ENCODE measurements at places on chromosomes 2 and 18. TPM values are rescaled to one million over a fixed set of nuclear protein-coding genes. Genes with fewer than 3 reads are reported as not detected.

Gene UGT1A3
- not detected for total RNA-seq

Gene SLC16A14
- 5.2 TPM for total RNA-seq

Gene FAM117B
- 6.1 TPM for total RNA-seq

Gene LDLRAD4
- 34.0 TPM for total RNA-seq

Gene IL36G
- not detected for total RNA-seq

Gene NMUR1
- total RNA-seq, result 0.25 TPM

Gene FBLN7
- 0.51 TPM for total RNA-seq

Gene FBXO41
- 0.57 TPM for total RNA-seq

Gene ANKRD53
- total RNA-seq, result 0.45 TPM

- no peaks in the 10 kb centered on the region for H3K27me3 ChIP-seq
- no peaks in the 10 kb centered on the region for H3K36me3 ChIP-seq
- no peak overlapping the region for H3K4me3 ChIP-seq
- no peaks in the 10 kb centered on the region for H3K4me1 ChIP-seq
- H3K27ac ChIP-seq, result no peak overlapping the region
Measured at GRCh38 chr18:3330622-3331021, 68.7 kb downstream of the MYL12B start.

DNA sequence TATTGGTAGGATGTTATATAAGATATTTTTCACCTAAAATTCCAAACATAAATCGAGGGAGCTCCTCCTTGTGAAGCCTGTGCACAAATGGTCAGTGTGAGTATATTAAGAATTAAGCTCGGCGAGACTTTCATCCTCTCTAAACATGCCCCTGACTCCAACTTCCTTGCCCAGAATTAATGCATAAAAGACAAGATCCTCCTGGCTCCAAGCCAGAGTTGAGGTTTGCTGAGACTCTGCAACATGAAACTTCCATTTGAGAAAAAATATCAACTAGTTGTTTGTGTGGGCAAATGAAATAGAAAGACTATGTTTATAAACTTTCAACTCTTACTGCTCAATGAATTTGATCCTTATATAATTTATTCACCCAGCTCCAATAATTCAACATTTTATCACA, 68.1 kb downstream of the CCDC178 start:
- H3K27ac ChIP-seq, result no peak overlapping the region
- no peaks in the 10 kb centered on the region for H3K4me1 ChIP-seq
- H3K27me3 ChIP-seq, result no peaks in the 10 kb centered on the region
- no peak overlapping the region for H3K4me3 ChIP-seq
- no peaks in the 10 kb centered on the region for H3K36me3 ChIP-seq

- no peaks in the 10 kb centered on the region for H3K27me3 ChIP-seq
- H3K36me3 ChIP-seq, result no peaks in the 10 kb centered on the region
- peak overlapping the region; percentile 88 for H3K27ac ChIP-seq
Measured at GRCh38 chr2:171521361-171522051, 768 bp upstream of the CYBRD1 start.

DNA sequence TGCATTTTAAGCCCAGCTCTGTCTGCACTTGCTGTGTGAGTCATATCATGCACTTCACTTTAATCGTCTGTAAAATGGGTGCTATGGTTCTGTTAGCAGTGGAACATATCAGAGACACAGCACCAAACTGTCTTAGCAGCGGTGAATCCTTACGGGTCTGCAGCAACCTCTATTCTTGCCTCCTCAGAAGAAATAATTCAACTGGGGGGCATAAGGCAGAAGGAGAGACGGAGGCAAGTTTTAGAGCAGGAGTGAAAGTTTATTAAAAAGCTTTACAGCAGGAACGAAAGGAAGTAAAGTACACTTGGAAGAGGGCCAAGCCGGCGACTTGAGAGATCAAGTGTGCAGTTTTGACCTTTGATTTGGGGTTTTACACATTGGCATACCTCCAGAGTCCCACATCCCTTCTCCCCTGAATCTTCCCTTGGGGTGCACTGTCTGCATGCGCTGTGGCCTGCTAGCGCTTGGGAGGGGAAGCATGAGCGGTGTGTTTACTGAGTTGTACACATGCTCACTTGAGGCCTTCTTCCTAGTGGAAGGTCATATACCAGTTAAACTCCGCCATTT, 109.8 kb downstream of the DDX1 start:
- no peak overlapping the region for H3K27ac ChIP-seq
- H3K4me3 ChIP-seq, result no peak overlapping the region
- peaks cover 10% of the 10 kb centered on the region for H3K4me1 ChIP-seq
- H3K36me3 ChIP-seq, result no peaks in the 10 kb centered on the region
- DNase-seq, result no peak

DNA sequence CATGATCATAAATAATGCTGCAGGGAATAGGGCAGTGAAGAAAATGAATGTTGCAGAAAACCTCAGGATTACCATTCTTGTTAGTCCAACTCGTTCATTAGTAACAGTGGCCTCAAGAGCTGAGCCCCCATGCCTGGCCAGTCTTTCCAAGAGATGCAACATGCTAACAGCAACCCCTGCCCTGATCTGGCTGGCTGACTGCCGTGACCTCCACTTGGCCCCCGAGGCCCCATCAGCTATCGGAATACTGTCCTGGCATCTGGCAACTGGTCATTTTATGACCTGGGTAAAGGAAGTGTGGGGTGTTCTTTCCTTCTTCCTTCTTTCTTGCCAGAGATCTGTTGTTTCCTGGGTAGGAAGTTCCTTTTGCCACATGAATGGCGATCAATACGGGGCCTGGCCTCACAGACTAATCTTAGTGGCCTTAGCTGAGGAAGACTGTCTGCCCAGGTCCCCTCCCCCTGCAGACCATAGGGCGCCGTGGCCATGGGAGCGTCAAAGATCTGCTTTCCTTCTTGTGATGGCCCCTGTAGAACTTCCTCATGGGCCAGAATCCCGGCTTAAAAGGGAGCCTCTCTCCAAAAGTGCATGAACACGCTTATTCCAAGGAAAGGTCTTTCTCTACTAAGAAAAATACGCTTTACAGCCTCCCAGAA, 10.6 kb upstream of the TRABD2A start:
- DNase-seq, result no peak
- H3K27ac ChIP-seq, result no peak overlapping the region
- peaks cover 3% of the 10 kb centered on the region for H3K4me1 ChIP-seq
- H3K27me3 ChIP-seq, result no peaks in the 10 kb centered on the region
- H3K4me3 ChIP-seq, result no peak overlapping the region

- no peak overlapping the region for H3K27ac ChIP-seq
- H3K36me3 ChIP-seq, result no peaks in the 10 kb centered on the region
- no peak overlapping the region for H3K4me3 ChIP-seq
- no peaks in the 10 kb centered on the region for H3K27me3 ChIP-seq
- no peak for DNase-seq
- H3K4me1 ChIP-seq, result no peaks in the 10 kb centered on the region
Measured at GRCh38 chr2:188765522-188766470, 208.4 kb upstream of the COL3A1 start.

DNA sequence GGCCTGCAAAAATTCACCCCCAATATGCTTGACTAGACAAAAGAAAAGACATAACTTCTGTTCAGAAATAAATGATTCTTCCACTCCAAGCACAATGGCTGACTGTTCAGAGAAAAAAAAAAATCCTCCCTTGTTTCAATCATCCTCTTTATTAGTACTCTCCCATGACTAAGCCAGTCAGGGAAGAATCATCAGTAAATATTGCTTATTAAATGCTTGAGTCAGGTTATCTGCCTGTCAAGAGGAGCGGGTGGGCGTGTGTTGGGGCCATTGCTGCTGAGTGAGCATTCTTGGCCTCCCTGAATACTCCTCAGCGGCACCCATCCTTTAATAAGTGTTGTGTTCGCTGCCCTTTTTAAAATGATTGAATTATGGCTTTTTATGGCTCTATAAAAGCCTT, 1334.8 kb upstream of the CELF4 start:
- no peaks in the 10 kb centered on the region for H3K4me1 ChIP-seq
- H3K36me3 ChIP-seq, result no peaks in the 10 kb centered on the region
- no peak overlapping the region for H3K27ac ChIP-seq
- no peaks in the 10 kb centered on the region for H3K27me3 ChIP-seq
- DNase-seq, result no peak
- no peak overlapping the region for H3K4me3 ChIP-seq

- H3K27ac ChIP-seq, result no peak overlapping the region
- no peaks in the 10 kb centered on the region for H3K4me1 ChIP-seq
- H3K27me3 ChIP-seq, result no peaks in the 10 kb centered on the region
Measured at GRCh38 chr2:128399690-128400291, 81.1 kb upstream of the HS6ST1 start.

DNA sequence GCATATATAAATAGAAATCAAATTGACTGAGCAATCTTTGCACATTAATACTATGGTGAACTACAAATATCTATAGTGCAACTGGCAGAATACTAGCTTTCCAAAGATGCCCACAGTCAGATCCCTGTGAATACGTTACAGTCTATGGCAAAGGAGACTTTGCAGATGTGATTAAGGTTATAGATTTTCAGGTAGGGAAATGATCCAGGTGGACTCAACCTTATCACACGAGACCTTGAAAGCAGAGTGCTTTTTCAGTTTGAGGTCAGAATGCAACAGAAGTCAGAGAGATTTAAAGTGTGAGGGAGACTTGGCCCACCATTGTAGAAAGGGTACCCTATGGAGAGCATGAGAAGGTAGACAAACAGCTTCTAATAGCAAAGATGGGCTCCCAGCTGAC, 122.6 kb downstream of the TRIB2 start:
- no peak for DNase-seq
- no peak overlapping the region for H3K27ac ChIP-seq
- no peaks in the 10 kb centered on the region for H3K27me3 ChIP-seq

DNA sequence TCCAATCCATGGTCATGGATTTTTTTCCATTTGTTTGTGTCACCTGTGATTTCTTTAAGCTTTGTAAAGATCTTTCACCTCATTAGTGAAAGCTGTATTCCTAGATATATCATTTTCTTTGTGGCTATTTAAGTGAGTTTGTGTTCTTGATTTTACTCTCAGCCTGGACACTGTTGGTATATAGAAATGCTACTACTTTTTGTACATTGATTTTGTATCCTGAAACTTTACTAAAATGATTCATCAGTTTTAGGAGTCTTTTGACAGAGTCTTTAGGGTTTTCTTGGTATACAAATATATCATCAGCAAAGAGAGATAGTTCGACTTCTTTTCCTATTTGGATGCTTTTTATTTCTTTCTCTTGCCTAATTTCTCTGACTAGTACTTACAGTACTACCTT, 12.3 kb downstream of the GKN2 start:
- DNase-seq, result no peak
- no peaks in the 10 kb centered on the region for H3K27me3 ChIP-seq
- no peak overlapping the region for H3K27ac ChIP-seq

GRCh38 chr2:160747501-160748170, 254.0 kb upstream of the RBMS1 start:
- H3K27me3 ChIP-seq, result no peaks in the 10 kb centered on the region
- no peaks in the 10 kb centered on the region for H3K36me3 ChIP-seq
- no peak overlapping the region for H3K4me3 ChIP-seq
- no peak overlapping the region for H3K27ac ChIP-seq

- H3K36me3 ChIP-seq, result no peaks in the 10 kb centered on the region
- H3K4me3 ChIP-seq, result no peak overlapping the region
- H3K27ac ChIP-seq, result peak overlapping the region; percentile 28
Measured at GRCh38 chr2:121944072-121944831, 188.8 kb downstream of the TSN start.

GRCh38 chr18:62957885-62958472, 242.6 kb downstream of the PHLPP1 start:
- no peaks in the 10 kb centered on the region for H3K27me3 ChIP-seq
- H3K4me3 ChIP-seq, result no peak overlapping the region
- DNase-seq, result peak; percentile 34
- no peaks in the 10 kb centered on the region for H3K4me1 ChIP-seq
- H3K36me3 ChIP-seq, result peaks cover 1% of the 10 kb centered on the region
- no peak overlapping the region for H3K27ac ChIP-seq

GRCh38 chr2:100286318-100286717, 36.0 kb downstream of the LONRF2 start:
- DNase-seq, result no peak
- H3K4me3 ChIP-seq, result no peak overlapping the region
- H3K4me1 ChIP-seq, result peaks cover 3% of the 10 kb centered on the region
- H3K36me3 ChIP-seq, result no peaks in the 10 kb centered on the region

- no peak overlapping the region for H3K27ac ChIP-seq
- DNase-seq, result no peak
- H3K36me3 ChIP-seq, result no peaks in the 10 kb centered on the region
- H3K4me3 ChIP-seq, result peak overlapping the region; percentile 49
Measured at GRCh38 chr2:127219171-127220070, 678 bp downstream of the CYP27C1 start.

DNA sequence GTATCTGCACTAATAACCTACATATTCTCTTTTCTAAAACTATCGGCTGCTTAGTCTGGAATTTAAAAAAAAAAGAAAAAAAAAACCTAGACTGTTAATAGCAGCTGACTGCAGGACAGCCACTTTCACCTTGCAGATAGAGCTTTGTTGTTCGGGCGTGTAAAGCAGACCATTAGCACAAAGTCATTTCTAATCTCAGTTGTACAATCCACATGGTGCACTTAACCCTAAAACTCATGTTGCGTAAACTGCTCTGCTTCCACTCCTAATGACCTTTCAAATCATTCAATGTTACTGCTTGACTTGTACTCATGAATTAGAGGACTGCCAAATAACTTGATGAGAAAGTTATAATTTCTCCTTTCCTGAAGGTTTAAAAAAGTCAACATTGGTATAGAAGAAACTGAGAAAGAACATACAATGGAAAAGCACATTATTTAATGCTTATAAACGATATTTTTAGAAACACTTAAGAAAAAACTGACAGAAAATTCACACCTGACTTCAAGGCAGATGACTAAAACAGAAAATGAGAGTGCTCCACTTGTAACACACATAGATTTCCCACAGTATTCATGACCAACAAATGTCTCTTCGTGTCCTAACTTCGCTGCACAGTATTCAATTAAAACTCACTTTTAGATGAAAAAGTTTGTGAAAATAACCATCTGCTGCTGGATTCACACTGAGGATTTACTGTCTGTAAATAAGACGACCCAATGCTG, 2.6 kb downstream of the CDH2 start:
- peaks cover 7% of the 10 kb centered on the region for H3K4me1 ChIP-seq
- peak overlapping the region; percentile 89 for H3K27ac ChIP-seq
- no peak for DNase-seq

- peaks cover 8% of the 10 kb centered on the region for H3K4me1 ChIP-seq
- H3K36me3 ChIP-seq, result no peaks in the 10 kb centered on the region
- no peaks in the 10 kb centered on the region for H3K27me3 ChIP-seq
- DNase-seq, result peak; percentile 68
Measured at GRCh38 chr2:68837164-68837860, 33.9 kb downstream of the BMP10 start.

DNA sequence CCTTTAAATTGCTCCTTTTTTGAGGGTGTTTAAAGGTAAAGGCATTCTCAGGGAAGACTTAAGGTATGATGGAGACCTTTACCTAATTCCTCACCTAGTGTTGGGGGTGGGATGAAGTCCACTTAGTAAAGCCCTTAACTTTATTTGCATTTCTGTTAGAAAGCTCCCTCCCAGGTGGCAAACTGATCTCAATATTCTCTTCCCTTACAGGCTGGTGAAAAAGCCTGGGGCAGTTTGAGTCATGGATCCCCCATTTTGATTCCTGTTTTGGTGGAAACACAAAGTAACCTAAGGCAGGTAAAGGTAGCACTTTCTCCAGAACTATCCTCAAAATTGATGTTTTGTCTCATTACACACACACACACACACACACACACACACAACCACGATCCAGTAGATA, 33.8 kb upstream of the HNRNPA3 start:
- no peak overlapping the region for H3K4me3 ChIP-seq
- no peaks in the 10 kb centered on the region for H3K27me3 ChIP-seq
- no peak for DNase-seq
- H3K27ac ChIP-seq, result no peak overlapping the region
- no peaks in the 10 kb centered on the region for H3K36me3 ChIP-seq
- H3K4me1 ChIP-seq, result no peaks in the 10 kb centered on the region
